Right ventricle myocardium superior (tissue), 1 donor: ENCODE measurements at places on chromosomes 2 and 18. TPM values are rescaled to one million over a fixed set of nuclear protein-coding genes. Genes with fewer than 3 reads are reported as not detected.

DNA sequence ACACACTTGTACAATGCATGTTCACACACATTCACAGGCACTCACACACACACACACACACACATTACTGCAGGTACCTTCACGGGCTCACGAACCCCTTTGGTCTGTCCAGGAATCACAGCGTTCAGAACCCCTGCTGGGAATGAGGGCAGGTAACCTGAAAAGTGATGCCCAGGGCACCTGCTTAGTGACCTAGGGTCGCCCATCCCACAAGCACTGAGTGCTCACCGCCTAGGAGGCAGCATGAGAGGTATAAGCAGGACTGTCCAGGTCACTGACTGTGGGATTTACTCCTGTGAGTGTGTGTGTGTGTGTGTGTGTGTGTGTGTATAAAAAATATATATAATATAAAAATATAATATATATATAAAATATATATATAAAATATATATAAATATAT, 150.9 kb downstream of the GALR1 start:
- no peak for DNase-seq

GRCh38 chr2:149908726-149909683, 321.4 kb upstream of the MMADHC start:
- no peak for DNase-seq

- DNase-seq, result peak; percentile 88
These were observed 160.4 kb downstream of the SMAD7 start for GRCh38 chr18:48790226-48790863.

DNA sequence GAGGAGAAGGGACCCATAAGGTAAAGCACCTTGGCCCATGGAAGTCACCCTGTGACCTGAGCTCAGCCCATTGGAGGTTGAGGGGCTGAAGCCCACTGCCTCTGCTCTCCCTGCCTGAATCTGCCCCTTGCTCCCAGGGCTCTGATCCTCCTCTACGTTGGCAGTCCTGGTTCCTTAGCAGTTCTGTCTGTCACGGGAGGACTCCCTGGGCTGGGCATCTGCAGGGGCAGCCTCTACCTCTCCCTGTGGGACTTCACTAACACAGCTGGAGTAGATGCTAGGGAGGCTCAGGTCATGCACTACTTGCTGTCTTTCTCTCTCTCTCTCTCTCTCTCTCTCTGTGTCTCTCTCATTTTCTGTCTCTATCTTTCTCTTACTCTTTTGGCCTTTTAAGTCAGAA, 8.7 kb downstream of the GYPC start:
- no peak for DNase-seq

UGT1A5 gene
- total RNA-seq, result not detected

NCKAP5 gene
- total RNA-seq, result 7.9 TPM

EGR4 gene
- total RNA-seq, result not detected

CFAP65 gene
- not detected for total RNA-seq

BMP10 gene
- not detected for total RNA-seq

NYAP2 gene
- total RNA-seq, result not detected

DNA sequence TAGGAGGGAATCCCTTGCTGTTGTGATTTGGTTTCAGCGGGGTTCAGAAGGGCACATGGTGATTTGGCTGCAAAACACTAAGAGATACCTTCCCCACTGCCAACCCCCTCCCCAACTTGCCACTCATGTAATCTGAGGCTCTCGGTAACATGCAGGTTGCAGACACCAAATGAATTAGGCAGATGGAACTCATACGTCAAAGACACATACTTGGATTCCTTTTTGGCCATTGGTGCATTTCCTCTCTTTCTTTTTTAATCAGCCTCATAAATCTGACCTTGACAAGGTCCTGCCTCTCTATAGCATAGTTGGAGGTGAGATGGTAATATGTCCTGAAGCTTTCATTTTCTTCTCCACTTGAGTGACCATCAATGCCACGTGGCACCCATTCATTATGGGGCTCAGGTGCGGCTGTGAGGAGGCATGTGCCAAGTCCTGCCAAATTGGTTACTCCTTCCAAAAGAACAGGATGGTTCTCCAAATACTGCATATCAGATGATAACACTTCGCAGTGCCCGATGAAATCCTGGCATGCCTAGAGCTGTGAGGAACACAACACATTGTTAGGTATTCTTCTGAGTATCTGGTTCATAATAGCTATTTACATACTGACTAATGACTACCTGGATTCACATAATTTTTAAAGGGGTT, 8.3 kb upstream of the TMEM178A start:
- DNase-seq, result no peak

GRCh38 chr2:43791035-43791765, 17.4 kb downstream of the DYNC2LI1 start:
- no peak for DNase-seq

DNA sequence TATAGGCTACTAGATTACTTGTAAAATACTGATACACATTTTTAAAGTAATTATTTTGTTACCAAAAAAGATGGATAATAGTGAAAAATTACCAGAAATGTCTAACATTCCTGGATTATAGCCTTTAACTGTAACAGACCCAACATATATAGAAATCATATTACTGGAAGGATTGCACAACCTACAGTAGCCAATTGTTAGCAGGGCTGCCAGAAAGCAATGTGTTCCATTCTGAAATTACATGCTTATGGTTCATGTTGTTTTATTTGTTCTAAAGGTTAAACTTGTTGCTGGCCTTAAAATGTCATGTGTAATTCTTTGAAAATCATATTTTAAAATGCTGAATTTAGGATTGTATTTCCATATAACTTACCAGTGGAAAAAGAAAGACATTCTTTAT, 793.6 kb upstream of the ACVR2A start:
- no peak for DNase-seq

CCNYL1 gene
- 8.9 TPM for total RNA-seq

SPDYA gene
- 0.24 TPM for total RNA-seq

DNA sequence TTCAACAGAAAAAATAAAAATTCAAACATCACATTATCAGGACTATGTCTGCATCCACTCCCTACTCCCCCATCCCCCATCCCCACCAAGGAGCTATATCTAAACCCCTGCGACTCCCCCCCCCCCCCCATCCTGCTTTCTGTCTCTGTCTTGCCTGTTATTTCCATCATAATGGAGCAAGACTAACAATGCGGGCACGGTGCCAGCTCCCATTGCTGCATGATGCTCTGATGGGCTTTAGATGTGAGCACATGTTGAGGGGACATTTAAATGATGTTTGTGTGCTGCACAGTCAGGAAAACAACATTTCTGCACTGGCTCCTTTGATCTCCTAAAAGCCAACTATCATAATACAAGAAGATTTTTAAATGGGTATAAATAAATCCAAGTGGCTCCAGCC, 644.2 kb upstream of the SETBP1 start:
- DNase-seq, result peak; percentile 57

- DNase-seq, result no peak
These were observed 63.5 kb downstream of the STAT4 start for GRCh38 chr2:191087311-191087710.
